ENCODE measurements at places on chromosomes 1 and 21.

DNA sequence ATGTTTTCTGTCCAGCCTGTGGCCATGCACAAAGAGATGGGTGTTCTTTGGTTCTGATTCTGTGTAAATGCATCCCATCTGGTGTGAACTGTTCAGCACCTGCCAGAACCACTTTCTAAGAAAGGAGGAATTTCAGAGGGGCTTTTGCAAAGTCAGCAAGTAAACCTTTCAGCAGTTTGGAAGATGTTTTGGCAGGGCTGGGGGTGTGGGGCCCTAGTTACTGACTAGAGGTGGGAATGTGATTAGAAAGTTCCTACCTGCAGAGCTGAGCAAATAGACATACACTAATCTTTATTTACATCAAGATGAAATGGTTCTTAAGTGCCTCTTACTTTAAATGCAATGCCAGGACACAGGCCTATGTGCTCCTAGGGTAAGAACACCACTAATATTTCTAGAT, 378.1 kb upstream of the USP24 start:
- DNase-seq, result no peak

GRCh38 chr1:173224280-173224892, 17.3 kb upstream of the TNFSF4 start:
- DNase-seq, result no peak

DNA sequence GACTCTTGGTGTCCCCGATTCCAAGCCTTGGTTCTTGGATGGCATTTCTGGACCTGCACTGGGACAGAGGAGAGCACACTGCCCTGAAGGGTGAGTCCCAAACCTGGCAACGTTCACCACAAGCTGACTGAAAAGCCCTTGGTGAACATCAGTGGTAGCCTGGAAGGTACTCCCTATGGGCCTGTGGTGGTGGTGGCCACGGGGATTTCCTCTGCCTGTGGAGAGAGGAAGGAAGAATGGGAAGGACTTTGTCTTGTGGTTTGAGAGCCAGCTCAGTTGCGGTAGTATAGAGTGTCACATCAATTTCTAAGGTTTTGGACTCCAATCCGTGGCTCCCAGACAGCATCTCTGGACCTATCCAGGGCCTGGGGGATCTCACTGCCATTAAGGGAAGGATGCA, 50.7 kb downstream of the DNAH14 start:
- DNase-seq, result no peak

DNA sequence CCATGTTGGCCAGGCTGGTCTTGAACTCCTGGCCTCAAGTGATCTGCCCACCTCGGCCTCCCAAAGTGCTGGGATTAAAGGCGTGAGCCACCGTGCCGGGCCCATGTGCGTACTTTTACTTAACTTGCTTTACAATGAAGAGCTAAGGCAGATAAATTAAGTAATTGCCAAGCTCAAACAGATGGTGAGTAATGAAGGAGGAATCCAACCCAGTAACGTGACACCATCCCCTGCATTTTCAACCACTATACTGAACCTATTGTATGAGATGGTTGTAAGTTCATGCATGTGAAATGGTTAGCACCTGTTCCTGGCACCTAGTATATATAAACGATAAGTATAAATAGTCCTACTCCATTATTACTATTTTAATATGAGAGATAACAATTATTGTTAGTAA, 588.0 kb upstream of the BEND5 start:
- DNase-seq, result no peak

GRCh38 chr1:17683598-17683997, 71.5 kb upstream of the ACTL8 start:
- DNase-seq, result no peak

- DNase-seq, result no peak
These were observed 171.9 kb downstream of the COL24A1 start for GRCh38 chr1:85984636-85985035.

- no peak for DNase-seq
These were observed 2.1 kb downstream of the KIF26B start for GRCh38 chr1:245156736-245157505.

- no peak for DNase-seq
These were observed 42.1 kb upstream of the ZNF496 start for GRCh38 chr1:247373721-247374141.

- DNase-seq, result no peak
These were observed 699 bp downstream of the DIPK1A start for GRCh38 chr1:92960395-92961130.

DNA sequence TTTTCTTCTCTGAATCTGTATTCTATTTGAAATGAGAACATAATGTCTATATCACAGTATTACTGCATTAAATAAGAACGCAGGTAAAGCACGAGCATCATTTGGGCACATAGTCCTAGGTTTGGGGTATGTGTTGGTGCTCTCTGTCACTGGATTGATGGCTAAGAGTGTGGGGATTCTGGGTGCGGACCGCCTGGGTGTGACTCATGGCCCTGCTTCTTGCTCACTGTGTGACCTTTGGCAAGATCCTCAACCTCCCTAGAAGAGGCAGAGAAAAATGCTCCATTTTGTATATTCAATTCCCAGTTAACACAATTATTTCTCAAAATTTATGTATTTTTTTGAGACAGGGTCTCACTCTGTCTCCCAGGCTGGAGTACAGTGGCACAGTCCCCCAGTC, 99.7 kb downstream of the LAMC2 start:
- DNase-seq, result no peak

DNA sequence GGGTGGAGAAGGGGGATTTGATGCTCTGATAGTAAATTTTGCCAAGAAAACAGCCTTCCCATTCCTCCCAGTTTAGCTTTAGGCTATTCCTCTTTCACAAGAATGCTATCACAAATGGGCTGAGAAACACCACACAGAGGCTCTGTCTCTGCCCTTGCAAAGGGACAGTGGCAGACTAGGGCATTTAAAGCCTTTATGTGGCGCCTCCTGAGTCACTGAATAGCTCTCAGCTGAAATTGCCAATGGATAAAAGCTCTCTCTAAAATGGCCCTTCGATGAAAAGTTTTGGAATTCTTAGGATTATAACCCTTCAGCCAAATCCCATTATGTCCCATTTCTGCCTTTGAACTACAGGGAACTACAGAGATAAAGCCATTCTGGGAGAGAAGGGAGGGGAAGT, 1000.4 kb downstream of the ADGRL2 start:
- DNase-seq, result no peak

DNA sequence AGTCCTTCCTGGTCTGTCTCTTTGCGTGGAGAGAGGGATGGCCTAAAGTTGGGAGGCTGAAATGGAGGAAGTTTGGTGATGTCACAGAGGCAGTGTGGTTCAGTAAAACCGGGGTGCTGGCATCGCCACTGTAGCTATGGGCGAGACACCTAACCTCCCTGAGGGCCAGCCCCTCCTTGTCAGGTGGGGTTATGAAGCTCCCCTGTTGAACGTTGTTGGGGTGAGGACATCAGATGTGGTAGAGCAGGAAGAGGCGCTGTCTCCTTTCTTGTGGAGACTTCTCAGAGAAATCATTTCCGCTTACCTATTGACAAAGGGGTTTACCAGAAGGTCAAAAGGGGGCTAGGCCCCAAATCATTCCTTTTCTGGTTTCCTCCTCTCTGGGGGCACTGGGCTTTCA, 294.7 kb downstream of the SIPA1L2 start:
- DNase-seq, result no peak
